ENCODE measurements at places on chromosomes 6 and 20.

DNA sequence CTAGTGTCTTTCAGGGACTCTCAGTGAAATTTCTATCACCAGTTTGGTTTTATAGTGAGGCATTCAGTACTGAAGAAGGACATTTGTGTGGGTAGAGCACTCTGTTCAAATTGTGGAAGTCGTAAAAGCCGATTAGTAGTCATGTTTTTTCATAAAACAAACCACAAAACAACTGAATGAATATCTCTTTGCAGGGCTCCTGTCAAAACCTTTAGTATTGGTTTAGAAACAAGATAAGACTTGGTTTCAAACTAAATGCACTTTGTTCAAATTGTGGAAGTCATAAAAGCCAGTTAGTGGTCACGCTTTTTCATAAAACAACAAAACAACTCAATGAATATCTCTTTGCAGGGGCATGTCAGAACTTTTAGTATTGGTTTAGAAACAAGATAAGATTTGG, 23.8 kb downstream of the ADGRF4 start:
- DNase-seq = no peak

GRCh38 chr6:170187669-170188566, 103.0 kb downstream of the DLL1 start:
- DNase-seq = no peak

GRCh38 chr6:147654103-147654845, 145.8 kb downstream of the SAMD5 start:
- DNase-seq = no peak

DNA sequence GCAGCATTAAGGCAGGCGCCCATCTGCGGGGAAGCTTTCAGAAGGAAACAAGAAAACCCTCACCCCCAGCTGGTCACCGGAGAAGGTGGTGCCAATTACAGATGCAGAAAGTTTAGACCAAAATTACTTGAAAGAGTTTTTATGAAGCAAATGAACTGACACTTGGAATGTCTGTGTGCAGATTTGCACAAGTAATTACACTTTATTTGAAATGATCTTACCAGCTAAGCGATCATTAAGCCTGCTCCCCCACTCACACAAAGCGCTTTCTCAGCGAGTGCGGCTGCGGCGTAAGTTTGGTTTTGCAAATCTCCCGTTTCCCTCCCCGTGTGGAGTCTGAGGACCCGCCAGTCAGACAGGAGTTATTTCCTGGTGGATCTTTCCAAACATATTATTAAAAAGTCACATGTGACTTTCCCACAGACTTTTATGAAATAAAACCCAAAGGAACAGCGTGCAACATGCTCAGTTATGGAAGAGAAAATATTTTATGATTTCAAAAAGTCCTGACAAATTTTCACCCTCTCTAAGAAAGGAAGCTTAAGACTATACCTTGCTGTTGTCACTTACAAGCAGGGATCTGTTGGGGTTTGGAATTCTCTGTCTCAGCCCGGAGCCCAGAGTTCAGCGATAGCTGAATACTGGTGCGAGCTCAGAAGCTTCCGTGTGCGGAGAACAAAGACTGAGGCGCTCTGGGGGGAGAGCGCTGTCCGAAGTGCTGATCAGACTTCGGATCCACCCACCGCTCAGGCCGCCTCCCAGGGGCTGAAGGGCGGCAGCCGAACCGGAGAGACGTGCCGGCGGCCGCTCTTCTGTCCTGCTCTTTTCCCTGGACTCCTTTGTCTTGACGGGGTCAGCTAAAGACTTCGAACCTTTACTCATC, 2.7 kb upstream of the MYT1 start:
- DNase-seq = peak; percentile 96

- DNase-seq = no peak
Measured at GRCh38 chr20:58008413-58008812, 220.0 kb downstream of the ANKRD60 start.

DNA sequence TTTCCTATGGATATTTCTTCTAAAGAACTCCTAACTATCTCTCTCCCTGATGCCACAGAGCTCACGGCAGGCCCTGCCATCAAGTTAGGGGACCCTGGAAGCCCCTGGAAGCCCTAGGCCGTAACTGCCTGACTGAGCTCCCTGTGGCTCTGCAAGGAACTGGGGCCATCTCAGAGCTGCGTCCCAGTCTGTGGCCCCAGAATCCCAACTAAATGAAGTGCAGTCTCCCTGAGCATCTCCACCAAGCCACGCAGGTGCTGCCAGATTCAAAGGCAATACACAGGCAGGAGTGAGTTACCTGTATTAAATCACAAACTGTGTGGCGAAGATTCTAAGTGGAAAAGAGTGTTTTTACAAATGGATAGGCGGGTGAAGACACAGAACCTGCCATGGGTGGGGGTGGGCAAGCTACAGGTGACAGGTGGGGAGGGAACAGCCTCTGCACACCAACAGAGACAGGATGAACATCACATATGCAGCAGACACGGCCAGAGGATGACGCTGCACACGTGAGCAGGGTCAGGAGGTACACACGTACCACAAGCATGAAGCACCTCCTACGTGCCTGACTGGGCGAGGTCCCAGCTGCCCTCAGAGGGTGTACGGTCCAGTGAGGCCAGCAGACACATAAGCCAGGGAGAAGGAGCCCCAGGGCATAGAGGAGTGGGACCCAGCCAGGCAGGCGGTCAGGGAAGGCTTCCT, 358.5 kb downstream of the ZFAND3 start:
- no peak for DNase-seq

DNA sequence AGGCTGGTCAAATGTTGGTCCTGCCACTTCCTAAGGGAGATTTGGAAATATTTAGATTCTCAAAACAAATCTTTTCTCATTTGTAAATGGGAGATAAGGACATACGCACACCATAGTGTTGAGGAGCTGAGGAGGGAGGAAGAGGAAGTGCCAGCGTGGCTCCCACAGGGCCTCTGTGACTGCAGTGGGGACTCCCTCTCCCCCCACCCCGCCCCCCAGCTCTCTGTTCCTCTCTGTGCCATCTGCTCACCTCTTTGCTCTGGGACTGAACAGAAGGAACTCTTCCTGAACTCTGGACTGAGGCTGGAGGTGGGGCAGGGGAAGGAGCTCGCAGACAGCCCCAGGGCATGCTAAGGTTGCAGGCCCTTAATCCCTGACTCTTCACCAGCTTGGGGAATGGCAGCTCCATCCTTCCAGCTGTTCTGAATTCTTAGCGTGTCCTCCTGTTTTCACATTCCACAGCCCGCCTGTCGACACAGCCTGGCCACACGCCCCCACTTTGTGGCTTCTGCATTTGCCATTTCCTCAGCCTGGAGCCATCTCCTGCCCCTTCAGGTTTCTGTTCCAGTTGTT, 11.4 kb downstream of the DDX27 start:
- no peak for DNase-seq

GRCh38 chr20:59857966-59858365, 75.5 kb downstream of the SYCP2 start:
- no peak for DNase-seq

DNA sequence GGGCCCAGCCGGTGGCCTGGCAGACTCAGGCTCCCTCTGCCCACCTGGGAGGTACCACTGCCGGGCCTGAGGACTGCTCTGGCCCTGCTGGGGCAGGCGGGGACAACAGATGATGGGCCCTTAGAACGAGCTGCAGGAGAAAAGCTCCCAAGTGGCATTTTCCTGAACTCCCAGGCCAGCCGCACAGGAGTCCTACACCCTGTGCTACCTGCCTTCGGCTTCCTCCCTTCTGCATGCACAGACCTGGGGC, 41.3 kb downstream of the DSTN start:
- DNase-seq = no peak

DNA sequence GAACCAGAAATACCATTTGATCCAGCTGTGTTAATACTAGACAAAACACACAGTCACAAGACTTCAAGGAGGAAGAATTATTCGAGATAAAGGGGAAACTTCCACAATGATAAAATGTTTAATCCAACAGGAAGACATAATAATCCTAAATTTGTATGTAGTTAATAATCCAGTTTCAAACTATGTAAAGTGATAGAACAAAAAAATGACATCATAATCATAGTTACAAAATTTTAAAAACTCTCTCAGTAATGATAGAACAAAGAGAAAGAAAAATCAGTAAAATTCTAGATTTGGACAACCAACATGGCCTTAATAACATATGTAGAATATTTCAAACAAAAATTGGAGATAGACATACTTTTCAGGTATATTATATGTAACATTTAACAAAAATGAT, 38.9 kb downstream of the LINC00237 start:
- DNase-seq = no peak

DNA sequence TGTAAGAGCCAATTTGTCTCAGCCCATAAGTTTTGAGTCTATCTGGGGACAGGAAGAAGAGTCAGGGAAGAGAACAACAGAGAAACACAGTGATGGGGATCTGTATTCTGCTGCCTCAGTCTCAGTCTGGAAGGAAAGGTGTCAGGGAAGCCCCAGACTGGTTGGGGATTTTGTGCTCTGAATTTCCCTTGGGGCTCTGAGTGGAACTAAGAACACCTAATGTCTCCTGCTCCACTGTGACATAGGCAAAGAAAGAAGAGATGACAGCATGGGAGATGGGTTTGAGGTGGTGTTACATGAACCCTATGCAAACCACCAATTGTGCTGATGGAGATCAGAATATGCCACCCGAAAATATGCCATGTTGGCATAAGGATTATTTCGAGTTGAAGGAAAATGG, 139.5 kb upstream of the MYLIP start:
- DNase-seq = no peak

DNA sequence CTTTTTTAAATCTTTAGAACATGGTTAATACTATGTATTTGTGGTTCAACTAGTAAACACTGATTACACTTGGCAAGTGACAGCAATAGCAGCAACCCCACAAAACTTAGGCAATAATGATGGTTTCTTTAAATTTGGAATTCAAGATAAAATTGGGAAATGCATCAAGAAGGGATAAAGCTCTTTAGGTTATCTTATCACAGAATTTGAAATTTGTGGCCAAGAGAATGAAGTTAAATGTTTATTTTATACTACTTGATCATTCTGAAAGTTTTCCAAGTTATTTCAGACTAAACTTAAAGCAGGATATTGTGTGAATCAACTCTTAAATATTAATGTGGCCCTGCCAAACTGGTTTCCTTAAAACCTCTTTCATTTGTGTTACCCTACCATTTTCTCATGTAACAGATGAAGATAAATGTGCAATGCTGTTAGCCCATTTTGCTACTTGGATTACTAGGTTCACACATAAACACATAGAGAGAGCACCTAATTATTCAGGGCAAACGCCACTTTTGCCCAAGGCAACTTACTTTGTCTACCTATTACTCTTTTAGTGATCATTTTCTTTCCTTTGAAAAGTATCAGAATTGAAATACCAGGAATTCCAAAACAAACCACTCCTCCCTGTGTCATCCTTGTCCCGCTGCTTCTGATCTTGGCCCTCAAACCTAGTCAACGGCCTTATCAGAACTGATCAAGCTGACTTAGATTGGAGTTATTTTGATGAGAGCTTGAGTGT, 186.7 kb upstream of the TENT5A start:
- DNase-seq = no peak

DNA sequence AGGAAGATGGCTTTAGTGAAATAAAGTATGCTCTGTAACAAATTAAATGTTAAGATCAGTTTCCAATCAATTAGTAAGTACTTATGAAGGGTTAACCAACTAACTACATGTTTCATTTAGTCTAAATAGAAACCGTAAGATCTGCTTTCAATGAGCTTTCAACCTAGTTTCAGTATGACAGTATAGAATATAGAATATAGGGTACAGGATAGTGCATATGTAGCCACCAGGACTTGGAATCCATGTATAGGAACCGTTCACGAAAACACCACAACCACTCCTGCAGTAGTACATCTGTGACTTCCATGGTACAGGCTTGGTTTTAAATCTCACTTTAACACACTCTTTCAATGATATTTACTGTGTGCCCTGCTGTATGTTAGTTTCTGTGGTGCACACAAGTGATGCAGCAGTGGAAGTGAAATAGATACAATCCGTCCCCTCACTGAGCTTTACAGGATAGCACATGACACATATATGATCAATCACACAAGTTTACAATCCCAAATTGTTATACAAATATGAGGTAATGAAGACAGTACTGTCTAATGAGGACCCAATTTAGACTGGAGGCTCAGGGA, 479.7 kb upstream of the MARCKS start:
- no peak for DNase-seq

- DNase-seq = no peak
Measured at GRCh38 chr6:44725070-44725469, 337.6 kb downstream of the CDC5L start.

DNA sequence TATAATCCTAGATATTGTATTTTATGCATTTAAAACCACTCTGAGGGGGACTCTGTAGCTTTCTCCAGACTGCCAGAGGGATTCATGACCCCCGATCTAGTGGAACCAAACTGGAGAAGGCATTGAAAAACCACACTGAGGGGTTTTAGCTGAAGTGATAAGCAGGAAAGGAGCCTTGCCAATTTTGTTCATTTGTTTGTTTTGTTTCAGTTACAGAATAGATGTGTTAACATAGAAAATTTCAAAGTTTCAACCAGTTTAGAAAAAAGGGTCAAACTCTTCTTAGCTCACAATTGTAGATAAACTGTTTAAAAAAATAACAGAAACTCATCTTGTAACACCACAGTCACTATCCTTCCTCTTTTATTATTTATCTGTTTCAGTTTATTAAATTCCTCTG, 19.8 kb downstream of the TAB2 start:
- no peak for DNase-seq

DNA sequence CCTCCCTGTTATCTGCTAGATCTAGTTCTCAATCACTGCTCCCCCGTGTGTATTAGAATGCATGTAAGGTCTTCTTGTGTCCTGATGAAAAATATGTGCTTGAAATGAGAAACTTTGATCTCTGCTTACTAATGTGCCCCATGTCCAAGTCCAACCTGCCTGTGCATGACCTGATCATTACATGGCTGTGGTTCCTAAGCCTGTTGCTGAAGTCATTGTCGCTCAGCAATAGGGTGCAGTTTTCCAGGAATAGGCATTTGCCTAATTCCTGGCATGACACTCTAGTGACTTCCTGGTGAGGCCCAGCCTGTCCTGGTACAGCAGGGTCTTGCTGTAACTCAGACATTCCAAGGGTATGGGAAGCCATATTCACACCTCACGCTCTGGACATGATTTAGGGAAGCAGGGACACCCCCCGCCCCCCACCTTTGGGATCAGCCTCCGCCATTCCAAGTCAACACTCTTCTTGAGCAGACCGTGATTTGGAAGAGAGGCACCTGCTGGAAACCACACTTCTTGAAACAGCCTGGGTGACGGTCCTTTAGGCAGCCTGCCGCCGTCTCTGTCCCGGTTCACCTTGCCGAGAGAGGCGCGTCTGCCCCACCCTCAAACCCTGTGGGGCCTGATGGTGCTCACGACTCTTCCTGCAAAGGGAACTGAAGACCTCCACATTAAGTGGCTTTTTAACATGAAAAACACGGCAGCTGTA, 73.4 kb downstream of the PTPN1 start:
- no peak for DNase-seq
